GM12891 (cell line): ENCODE measurements at places on chromosomes 1 and 21.

- DNase-seq, result no peak
Observed at GRCh38 chr1:231611851-231612250, 14.7 kb upstream of the DISC1 start.

DNA sequence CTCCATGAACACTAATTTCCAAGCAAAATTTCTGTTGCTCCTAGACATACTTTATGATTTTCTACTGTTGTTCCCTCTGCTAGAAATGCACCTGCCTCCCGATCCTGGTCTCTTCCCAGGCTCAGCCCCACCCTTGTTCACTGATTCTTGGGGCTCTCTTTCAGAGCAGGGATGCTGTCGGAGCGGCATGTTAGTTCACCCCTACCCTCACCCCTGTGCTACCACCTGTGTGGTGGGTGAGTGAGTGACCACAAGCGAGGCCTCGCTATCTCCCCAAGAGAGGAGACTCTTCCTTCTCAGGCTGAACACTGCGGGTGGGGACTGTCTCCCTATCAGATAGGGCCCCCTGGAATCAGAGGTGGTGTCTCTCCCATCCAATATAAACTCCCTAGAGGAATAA, 4.9 kb upstream of the S100A8 start:
- DNase-seq, result no peak

DNA sequence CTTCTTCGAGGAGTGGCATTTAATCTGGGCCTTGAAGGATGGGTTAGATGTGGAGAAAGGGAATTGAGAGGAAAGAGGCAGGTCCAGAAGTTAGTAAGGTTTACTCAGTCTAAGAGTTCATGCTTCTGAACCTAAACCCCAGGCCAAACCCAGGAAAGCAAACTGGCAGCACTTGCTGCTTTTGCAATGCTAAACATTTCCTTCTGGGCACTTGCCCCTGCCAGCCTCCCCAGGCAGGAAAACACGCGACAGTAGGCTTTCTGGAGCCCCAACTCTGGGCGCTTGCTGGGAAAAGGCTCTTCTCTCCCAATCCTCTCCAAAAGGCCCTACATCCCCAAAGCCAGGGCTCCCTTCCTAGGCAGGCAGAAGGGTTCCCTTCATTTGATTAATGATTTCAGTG, 2.5 kb downstream of the OLFML2B start:
- DNase-seq, result no peak

DNA sequence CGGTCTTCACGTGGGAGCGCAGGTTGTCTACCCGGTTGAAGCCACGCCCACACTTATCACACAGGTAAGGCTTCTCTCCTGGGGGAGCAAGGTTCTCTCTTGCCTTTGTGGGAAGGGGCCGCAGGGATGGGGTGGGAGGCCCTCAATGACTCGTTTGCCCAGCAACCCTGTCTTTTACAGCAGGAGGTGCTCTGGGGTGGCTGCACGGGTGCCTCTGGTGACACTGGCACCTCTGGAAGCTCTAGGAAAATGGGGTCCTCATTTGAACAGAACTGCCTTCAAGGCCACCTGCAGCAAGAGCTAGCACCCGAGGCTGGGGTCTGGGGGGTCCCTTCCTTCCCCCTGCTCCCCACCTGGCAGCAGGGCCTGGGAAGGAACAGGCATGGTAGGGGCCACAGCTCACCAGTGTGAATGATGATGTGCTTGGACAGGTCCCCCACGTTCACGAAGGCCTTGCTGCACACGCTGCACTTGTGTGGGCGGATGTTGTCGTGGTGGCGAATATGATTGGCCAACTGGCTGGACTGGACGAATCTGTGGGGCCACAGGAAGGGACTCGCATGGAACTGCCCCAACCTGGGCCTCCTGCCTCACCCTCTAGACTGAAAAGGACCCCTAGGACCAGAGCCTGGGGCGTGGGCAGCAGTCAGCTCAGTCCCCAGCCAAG, 33.1 kb downstream of the ZBTB17 start:
- no peak for DNase-seq

- DNase-seq, result no peak
Observed at GRCh38 chr1:14944471-14944985, 209.0 kb upstream of the TMEM51 start.
